Activated naive CD8-positive, alpha-beta T cell treated with anti-CD3 and anti-CD28 coated beads for 36 hours (primary cell): ENCODE measurements at places on chromosomes 7 and 10.

DNA sequence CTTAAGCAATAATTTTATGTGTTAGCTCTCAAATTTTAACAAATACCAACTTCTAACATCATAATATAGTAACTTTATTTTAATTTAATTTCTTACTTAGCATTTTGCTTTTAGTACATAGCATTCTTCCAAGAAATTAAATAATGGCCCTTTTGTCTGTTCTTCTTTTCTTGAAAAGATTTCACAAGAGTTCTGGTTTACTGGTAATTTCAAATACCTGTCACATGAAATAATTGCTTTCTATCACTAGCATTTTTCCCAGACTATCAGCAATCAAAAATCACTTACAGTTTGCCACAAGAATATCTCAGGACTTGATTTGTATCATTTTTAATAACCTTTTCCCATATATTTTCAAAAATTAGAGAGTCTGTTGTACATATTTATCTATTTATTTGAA lies 193.0 kb downstream of the CACNA2D1 start:
- no peak for DNase-seq

DNA sequence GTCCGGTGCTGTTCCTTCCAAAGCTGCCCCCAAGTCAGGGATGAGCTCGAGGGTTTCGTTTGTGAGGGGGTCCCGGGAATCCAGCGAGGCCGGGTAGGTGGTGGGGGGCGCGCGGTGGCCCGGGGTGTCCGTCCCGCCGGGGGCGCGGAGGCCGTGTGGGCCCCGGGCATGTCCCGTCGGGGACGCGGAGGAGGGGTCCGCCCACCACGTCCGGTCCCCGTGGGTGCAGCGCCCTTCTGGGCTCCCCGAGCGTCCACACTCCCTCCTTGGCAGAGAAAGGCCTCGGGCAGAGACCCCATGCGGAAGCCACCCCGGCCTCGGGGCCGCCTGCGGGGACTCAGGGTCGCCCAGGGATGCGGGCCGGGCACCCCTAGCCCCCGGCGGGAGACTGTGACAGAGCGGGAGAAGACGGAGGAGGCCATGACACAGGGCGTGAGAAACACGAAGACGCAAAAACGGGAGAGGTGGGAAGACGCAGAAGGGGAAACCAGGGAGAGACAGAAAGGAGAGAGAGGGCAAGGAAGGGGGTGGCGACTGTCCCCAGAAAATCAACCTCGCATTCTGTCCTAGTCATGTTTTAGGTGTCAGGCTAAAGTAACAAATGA lies 640 bp upstream of the ZNF425 start:
- DNase-seq: peak; percentile 78

- no peak for DNase-seq
Observed at GRCh38 chr10:81027223-81027622, 489.5 kb downstream of the SH2D4B start.

DNA sequence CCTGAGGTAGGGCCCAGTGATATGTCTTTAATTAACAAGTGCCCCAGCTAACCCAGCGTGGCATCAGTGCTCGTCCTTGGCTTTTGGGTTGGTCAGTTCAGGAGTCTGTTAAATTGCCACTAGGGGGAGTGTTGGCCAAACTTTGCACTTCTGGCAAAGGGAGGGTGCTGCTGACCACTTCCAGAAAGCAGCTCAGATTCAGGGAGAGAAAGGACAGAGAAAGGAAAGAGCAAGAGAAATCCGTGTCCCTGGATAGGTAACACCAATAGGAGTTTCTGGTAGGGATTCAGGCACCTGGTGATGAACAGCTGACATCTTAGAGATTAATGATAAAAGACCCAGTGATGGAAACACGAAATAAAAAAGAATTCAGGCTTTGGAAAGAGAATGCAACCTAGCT lies 243.1 kb upstream of the AOAH start:
- DNase-seq: no peak

GRCh38 chr10:74932648-74933047 lies 106.2 kb downstream of the KAT6B start:
- no peak for DNase-seq

- no peak for DNase-seq
Observed at GRCh38 chr7:115561335-115562110, 469.0 kb downstream of the TFEC start.

DNA sequence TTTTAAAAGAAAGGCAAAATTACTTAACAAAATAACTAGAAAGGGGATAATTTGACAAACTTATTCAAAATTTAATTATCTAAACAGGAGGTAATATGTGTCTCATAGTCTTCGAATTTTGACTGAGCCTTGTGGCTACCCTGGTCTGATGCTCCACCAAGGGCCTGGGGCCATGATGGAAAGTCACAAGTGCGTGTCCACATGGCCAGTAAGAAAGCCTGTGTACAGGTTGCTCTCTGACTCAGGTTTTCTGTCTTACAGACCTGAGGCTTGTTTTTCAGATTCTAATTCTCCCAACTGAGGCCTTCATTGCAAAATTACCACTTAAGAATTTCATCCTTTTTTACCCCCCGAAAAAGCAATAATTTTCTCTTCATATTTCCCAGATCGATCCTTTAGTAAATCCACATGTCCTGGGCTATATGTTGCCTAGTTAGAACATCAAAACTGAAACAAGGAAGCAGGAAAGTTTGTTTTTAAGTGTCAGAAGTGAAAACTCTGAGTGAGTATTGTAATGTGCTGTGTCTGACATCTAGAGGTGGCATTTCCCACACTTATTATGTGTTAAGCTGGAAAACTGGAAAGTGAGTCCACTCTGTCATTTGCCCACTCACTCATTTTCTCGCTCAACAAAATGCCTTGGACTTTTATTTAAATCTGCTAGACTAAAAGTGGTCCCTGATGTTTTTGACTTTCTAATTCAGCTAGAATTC lies 10.0 kb downstream of the CYP3A43 start:
- no peak for DNase-seq

DNA sequence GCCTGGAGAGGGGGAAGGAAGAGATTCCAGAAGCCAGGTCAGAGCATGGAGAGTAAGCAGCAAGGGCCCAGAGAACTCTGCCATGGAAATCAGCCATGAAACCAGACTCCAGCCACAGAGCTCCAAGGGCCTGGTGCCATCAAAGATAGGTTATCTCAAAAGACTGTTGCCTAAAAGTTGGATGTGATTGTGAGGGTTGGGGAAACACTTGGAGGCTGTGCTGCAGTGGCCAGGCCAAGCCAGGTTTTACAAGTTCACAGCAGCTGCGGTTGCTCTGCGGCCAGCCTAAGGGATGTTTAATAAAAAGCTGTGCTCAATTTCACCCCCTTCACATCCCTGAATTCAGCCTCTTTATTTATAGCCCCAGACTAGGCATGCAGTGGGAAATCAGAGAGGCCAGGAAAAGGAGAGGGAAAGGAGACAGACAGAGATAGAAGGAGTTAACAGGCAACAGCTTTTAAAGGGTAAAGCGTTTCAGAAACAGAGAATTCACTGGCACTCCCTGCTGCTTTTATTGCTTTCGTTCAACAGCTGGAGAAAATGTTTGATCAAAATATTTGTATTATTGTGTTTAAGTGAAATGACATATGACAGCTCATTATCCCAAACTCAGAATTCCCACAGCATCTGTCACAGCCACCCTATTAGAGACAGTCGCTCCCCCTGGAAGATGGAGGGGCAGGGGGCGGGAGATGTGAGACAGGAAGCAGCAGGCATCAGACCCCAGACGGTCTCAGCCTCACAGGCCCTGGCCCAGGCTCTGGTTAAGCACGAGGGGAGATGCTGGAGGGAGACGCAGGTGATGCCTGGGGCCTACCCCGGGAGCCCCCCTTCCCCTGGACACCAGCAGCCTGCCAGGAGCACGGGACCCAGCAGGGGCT lies 140.1 kb downstream of the GLI3 start:
- DNase-seq: no peak

- DNase-seq: no peak
Observed at GRCh38 chr7:108026647-108027046, 23.7 kb upstream of the LAMB1 start.

GRCh38 chr7:207418-208129 lies 15.2 kb downstream of the FAM20C start:
- no peak for DNase-seq

DNA sequence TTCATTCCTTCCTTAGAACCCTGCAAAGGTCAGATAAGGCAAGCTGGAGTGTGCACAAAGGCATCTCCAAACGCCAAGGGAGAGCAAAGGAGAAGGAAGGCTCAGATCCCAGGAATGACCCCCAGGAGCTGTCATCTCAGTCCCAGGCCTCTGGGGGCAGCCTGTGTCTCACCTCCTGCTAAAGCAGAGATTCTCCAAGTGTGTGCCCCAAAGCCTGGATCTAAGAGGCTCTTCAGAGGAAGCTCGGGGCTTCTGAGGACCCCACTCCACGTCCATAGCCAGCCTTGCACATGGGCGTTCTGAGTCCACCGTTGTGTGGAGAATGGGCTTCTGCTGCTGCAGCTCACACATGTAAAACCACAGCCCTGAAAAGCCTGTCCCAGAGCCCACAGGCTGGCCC lies 5.1 kb upstream of the GRID1 start:
- no peak for DNase-seq

DNA sequence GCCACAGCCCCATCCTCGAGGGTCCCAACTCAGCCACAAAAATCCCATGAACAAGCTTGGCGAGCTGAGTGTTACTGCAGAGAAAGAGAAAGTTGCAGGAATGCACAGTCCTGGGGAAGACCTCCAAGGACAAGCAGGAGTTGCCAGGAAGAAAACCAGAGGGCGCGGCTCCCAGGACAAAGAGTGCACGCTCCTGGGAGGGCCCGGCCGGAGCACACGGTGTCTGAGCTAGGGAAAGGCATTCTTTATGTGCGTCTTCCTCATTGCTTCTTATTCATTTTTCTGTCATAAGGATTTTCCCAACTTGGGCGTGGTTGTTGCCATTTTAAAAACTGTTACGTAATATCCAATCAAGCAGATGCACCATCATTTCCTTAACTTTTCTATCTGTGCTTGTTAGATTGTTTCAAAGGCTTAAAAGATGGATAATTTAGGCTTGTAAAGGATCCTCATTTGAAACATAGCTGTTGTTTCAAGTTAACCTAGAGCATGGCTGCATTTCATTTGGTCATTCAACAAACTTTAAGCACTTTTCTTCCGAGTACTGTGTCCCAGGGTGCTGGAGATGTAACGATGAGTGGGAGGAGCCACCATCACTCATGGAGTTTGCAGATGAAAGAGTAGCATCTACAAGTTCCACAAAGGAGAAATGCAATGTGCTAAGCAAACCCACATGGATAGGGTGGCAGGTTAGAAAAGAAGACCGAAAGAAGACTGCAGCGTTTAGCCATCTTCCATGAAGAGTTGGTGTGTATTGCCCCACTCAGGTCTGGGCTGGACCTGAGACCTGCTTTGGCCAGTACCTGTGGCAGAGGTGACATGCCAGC lies 5.6 kb upstream of the CNPY1 start:
- no peak for DNase-seq

- DNase-seq: no peak
Observed at GRCh38 chr10:123681285-123681684, 15.1 kb downstream of the GPR26 start.

DNA sequence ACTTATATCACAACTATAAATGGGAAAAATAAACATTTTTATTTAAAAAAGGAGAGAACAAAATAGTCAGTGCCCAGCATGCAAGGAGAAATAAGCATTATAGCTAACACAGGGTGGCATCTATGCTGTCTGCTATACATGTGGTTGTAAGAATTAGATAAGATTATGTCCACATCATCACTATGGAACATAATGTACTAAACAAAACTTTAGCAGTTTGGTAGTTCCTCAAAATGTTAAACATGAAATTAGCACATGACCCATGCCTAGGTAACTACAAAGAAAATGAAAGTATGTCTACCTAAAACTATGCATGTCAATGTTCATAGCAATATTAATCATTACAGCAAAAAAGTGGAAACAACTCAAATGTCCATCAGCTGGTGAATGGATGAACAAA lies 28.7 kb upstream of the RUFY2 start:
- no peak for DNase-seq

- DNase-seq: no peak
Observed at GRCh38 chr7:6401536-6401935, 46.2 kb downstream of the DAGLB start.

DNA sequence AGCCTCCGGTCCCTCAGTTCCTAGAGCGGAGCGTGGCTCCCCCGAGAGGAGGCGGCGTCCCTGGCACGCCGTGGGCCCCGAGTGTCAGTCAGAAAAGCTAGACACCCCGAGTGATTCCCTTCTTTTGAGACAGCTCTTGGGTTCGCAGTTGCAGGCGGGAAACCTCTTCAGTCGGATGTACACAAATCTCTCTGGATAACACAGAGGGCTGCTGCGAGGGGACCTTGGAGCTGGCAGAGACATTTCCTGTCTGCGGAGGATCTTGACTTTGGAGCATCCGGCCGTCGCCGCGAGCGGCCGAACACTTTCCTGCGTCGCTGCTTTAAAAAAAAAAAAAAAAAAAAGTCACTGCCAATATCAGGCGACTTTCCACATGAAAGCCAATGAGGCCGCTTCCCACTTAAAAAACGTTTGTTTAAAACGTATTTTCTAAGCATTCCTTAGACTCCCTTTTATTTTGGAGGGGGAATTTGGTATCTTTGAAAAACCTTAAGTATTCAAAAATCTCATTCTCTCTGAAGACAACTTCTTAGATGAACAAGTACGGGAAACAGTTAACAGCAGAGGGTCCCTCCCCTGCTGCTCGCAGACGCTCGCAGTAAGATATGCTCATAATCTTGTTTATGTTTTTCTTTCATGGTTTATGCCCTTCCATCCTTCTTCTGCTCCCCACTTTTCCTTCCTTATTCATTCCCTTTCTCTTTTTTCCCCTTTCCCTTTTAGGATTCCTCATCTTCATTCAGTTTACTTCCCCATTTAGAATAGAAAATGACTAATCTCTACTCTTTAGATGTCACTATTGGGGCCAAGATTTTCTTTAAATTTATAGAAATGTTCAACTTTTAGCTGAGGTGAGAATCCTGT lies 10.0 kb downstream of the HHEX start:
- peak; percentile 47 for DNase-seq

DNA sequence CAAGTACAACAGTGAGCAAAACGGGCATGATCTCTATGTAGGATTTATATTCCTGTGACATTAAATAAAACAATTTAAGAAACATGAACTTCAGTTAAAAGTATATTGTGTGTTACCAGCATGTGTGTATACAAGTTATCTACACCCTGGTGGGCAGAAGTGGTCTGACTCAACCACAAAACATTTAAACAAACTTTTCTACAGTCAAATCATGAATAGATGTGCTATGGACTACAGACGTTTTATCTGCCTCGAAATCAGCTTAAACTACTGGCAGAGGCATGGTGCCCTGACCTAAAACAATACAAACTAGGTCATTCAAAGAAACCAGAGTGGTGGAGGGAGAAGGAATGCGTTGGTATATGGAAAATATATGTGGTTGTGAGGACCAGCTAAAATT lies 3.6 kb downstream of the ARL3 start:
- no peak for DNase-seq

DNA sequence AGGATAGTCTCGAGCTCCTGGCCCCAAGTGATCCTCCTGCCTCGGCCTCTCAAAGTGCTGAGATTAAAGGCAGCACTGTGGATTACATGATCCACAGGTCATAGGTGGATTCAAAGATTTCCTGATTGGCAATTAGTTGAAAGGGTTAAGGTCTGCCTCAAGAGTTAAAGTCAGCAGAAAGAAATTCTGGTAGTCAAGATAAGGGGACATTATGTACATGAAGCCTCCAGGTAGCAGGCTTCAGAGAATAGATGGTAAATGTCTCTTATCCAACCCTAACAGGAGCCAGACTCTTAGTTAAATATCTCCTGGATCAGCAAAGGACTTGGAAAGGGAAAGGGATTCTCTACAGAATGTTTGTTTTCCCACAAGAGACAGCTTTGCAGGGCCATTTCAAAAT lies 93.7 kb downstream of the SKIDA1 start:
- no peak for DNase-seq
